Fibroblast of lung (primary cell): ENCODE measurements at places on chromosomes 3 and 15.

DNA sequence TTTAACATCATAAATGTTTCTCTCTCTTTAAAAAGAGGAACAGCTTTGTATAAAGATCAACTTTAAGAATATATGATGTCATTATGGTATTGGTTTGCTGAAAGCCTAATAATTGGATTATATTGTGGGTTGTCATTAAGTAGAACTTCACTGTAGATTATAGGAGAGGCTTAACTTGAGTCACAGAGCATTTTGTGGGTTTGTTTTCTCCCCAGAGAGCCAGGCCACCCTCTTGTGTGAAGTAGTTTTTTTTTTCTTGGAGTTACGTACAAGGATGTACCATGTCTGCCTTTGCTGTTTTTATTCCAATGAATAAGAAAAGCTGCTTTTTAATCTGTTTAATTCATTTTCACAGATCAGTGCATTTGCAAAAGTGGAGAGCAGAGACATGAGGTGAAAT is 354.8 kb upstream of the TBL1XR1 start:
- no peak for DNase-seq

DNA sequence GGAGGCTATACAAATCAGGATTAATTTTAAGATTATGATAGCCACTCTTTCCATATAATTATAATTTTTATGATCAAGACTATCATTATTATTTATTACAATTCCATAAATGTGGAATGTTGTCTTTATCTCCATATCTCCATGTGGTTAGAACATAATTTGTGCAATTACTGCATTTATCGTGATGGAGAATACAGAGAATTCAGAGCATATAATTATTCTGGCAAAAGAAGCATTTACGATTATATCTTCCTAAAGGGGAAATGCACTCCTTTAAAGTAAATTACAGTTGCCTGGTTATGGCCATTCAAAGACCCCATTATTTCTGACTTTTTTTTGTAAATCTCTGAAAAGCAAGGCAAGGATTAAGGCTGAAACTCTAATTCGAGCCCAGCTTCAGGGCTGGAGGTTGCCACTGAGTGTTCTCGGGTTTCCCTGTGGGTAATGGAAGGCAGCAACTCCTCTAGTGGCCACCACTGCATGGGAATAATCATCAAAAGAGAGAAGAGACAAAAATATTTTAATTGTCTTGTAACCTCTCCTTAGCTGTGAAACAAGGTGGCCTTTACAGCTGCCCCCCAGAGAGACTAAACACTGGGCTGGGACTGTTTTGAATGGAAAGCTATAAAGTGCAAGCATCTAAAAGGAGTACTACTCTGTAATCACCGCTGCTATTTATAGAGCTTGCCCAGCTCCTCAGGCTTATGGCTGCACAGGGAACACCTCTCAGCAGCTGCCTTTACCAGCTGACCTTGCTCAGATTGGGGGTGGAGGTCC is 59.8 kb upstream of the PRTG start:
- DNase-seq: no peak

GRCh38 chr3:146156095-146156494 is 4.9 kb downstream of the PLOD2 start:
- DNase-seq: no peak

DNA sequence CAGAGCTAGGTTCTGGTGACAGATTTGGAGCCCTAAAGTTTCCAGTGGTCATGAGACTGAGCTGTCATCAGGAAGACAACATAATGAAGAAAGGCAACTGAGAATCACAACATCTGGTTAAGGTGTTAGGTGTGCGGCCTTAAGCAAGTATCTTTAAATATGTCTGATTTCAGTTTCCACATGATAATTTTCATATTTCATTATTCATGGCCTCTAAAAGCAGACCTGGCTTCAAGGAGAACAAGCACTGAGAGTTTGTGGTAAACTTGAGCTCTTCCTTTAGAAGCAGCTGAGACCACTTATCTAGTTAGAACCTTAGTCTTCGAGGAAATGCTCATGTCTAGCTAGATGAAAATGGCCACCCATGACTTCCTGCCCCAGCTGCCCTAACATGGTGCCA is 25.7 kb upstream of the MYLK start:
- DNase-seq: no peak

DNA sequence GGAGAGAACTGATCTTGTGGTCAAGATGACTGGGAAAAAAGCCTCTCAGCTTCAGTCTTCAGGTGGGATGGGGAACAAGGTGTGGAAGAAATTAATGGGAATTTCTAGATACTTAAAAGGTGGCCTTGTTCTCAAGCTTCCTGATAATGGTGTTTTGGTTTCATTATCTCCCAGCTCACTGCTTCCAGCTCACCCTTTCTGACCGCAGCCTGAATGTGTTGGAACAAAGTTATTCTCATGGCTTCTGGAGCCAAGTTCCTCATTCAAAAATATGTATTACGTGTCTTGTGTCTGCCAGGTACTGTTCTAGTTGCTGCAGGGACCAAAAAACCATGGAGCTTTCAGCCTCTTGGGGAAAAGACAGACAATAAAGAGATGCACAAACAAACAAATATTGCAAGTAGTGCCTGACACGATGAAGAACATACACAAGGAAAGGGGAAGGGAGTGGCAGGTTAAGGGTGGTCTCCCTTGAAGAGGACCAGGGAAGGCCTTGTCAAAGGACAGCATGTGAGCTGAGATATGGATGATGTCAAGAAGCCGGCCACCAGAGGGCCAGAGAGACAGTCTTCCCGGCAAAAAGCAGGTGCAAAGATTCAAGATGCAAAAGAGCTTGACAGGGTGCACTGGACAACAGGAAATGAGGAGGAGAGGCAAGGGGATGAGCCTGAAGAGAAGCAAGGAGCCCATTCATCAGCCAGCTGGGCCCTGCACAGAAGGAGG is 35.5 kb downstream of the ARRDC4 start:
- peak; percentile 31 for DNase-seq

- DNase-seq: peak; percentile 74
Measured at GRCh38 chr3:130276203-130276803, 69.2 kb upstream of the COL6A5 start.

- DNase-seq: no peak
Measured at GRCh38 chr3:186166491-186167288, 57.8 kb upstream of the ETV5 start.

DNA sequence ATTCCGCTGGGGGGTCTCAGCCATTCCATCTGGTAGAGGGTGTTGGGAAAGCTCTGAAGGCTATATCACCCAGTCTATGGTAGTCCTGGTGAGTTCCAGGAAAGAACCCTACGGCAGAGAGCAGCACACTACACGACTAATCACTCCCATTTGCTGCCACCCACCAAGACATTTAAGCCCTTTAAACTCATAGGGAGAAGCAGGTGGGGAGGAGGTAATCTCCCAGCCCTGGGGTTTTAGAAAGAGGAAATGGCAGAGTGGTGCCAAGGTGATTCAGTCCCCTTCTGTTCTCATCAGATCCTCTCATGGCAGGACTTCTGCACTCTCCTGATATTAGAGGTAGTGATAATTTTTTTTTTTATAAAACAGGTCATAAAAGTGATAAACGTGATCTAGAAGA is 10.6 kb upstream of the VWA5B2 start:
- no peak for DNase-seq

GRCh38 chr3:189975391-189975990 is 145.2 kb downstream of the P3H2 start:
- peak; percentile 20 for DNase-seq

DNA sequence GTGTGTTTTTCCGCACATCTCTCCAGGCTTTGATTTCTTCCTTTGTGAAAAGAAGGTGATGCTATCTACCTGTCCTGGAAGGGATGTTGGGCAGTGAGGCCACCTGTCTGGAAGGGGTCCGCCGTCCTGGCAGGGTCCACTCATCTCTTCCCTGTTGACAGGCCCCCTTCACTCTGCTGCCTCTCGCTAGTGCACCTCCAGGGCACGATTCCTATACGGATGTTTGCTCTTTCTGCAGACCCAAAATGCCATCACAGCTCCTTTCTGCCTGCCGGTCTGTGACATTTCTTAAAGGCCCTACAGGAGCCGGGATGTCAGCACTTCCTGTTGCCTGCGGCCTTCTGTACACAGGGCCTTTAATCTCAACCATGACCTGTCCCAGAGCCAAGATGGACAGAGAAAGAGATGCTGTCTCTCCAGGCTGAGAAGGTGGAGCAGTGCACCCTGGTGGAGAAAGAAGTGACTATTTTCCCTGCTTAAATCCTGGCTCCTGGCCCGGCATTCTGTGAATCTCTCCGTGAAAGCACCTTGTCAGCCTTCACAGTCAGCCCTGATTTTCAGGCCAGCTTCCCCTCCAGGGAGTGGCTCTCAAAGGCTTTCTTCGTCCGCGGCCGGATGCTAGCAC is 7.4 kb downstream of the FAM3D start:
- DNase-seq: peak; percentile 24

DNA sequence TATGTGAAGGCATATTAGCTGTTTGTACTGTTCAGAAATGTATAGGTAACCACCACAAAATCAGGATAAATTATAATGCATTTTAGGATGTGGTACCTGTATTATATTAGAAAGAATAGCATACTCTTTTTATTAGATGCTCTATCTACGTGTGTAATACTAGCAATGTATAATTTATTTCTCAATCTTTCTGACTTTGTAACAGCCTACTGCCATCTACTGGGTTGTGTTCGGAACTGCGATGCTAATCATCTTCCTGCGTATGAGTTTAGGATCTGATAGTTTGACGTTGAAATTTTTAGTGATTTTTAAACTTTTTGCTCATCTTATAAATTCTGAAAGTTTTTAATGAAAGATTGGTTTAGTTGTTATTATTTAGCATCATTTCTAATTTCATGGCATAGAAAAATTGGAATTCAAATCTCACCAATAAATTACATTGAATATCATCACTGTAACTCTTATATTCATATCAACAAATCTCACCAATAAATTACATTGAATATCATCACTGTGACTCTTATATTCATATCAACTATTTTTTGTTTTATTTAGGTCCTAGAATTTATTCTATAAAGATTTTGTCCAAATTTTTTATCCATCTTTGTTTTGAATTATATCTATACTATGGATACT is 322.7 kb upstream of the ZNF717 start:
- peak; percentile 38 for DNase-seq
